ENCODE measurements at places on chromosomes 11 and 22. TPM values are rescaled to one million over a fixed set of nuclear protein-coding genes. Genes with fewer than 3 reads are reported as not detected.

TRPM5 gene
- not detected for total RNA-seq

GAB4 gene
- not detected for total RNA-seq

DNA sequence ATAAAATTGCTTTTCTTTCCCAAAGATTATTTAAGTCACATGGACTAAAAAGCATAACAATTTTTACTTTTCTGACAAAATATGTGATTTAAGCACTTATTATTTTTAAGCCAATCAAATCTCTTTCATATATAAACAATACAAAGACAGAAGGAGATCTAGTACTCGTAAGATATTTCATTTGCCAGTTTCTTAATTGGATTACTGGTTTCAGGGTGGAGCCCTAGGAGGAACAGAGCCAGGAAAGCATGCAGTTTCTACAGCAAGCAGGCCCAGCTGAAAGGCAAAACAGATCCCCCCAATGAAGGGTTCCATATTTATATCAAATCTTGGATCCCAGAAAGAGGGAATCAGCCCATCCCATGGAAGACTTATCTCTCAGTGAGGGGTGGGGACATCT, 177.0 kb downstream of the KIF18A start:
- no peak for DNase-seq
- no peaks in the 10 kb centered on the region for H3K27me3 ChIP-seq
- no peak overlapping the region for H3K27ac ChIP-seq
- H3K4me1 ChIP-seq: no peaks in the 10 kb centered on the region
- H3K4me3 ChIP-seq: no peak overlapping the region

DNA sequence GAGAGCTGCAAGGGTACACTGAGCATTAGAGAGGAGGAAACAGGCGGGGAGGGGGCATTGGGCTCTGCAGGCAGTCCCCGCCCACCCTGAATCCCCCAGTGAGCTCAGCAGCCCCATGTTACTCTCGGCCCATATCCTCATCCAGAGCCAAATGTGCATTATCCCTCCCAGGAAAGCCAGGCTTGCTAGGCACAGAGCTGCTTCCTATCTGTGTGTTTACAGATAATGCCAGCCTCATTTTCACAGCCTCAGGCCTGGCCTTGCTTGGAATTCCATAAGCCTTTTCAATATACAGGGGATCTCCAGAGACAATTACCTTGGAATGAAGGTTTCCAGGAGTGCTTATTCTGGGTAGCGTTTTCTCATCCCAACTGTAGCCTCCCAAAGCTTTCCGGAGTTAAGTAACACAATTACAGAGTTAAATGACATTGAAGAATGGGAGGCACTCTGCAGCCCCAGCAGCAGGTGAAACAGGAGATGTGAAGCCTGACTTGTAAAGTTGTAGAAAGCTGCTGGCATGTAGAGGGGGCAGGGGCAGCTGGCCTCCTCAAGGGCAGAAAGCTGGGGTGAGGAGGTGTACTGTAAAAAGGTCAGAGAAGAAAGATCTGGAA, 91.5 kb upstream of the TBCEL start:
- peaks cover 10% of the 10 kb centered on the region for H3K27me3 ChIP-seq
- no peak for DNase-seq
- H3K36me3 ChIP-seq: no peaks in the 10 kb centered on the region
- no peak overlapping the region for H3K27ac ChIP-seq

Data from esophagus squamous epithelium (tissue), 5 donors.